Glomerular endothelial cell (primary cell): ENCODE measurements at places on chromosomes 12 and 14. TPM values are rescaled to one million over a fixed set of nuclear protein-coding genes. Genes with fewer than 3 reads are reported as not detected.

CD4 gene
- total RNA-seq: not detected in 2 replicates

ANO4 gene
- total RNA-seq: 0.05 and 1.6 TPM in 2 replicates

SOX5 gene
- 1.5 and 2.2 TPM in 2 replicates for total RNA-seq

CNTN1 gene
- under 0.01 and 2.3 TPM in 2 replicates for total RNA-seq

PZP gene
- total RNA-seq: 0.24 and 0.70 TPM in 2 replicates

CACNA1C gene
- 0.47 and 5.6 TPM in 2 replicates for total RNA-seq

SPX gene
- 0.63 and 0.88 TPM in 2 replicates for total RNA-seq

TMEM132D gene
- total RNA-seq: 1.1 and 3.6 TPM in 2 replicates

IAPP gene
- not detected in 2 replicates for total RNA-seq

KRT73 gene
- total RNA-seq: not detected in 2 replicates

KITLG gene
- total RNA-seq: 64.9 and 86.0 TPM in 2 replicates

P2RX2 gene
- not detected in 2 replicates for total RNA-seq

HOXC11 gene
- 0.23 TPM in 1 of 2 replicates, not detected in the other for total RNA-seq

C12orf43 gene
- total RNA-seq: 18.0 and 19.8 TPM in 2 replicates

LRP10 gene
- 187 and 195 TPM in 2 replicates for total RNA-seq

SRRM4 gene
- not detected in 2 replicates for total RNA-seq

PRH2 gene
- total RNA-seq: not detected in 2 replicates

LEMD3 gene
- total RNA-seq: 12.3 and 28.3 TPM in 2 replicates
